ENCODE measurements at places on chromosomes 7 and 10.

DNA sequence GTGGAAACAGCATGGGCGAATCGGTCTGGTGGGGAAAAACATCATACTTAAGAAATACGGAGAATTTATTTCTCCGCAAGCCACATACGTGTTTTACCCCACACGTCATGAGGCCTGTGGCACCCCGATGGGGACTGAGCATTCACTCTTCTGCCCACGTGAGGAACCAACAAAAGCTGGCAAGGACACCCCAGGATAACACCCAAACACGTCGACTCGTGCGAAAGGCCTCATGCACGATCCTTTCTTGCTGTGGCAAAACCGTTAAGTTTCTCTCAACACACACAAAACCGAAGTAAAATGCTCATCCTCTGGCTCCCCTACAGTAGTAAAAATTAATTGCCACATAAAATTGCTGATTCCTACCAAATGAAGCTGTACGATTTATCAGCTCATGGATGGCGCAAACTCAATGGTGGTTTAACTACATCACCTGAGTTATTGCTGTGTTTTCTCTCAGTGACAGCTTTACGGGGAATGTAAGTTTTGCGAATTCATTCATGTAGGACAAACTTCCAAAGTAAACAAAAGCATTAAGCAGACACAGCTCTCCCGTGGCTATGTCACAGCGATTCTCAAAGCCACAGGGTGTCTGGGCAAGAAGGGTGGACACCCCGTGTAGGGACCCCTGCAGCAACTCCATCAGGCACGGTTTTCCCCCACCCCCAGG, 97.0 kb downstream of the CTBP2 start:
- DNase-seq = no peak

- no peak for DNase-seq
Measured at GRCh38 chr7:27586825-27587224, 75.9 kb downstream of the HIBADH start.

- DNase-seq = no peak
Measured at GRCh38 chr7:4766666-4767519, 8.5 kb upstream of the AP5Z1 start.

- no peak for DNase-seq
Measured at GRCh38 chr10:70753026-70753663, 32.0 kb downstream of the TBATA start.

GRCh38 chr10:23315966-23316365, 28.6 kb downstream of the C10orf67 start:
- no peak for DNase-seq
